GM12892 (cell line): ENCODE measurements at places on chromosomes 7 and 10.

GRCh38 chr10:127679642-127680255 lies 57.2 kb upstream of the FOXI2 start:
- no peak for DNase-seq

GRCh38 chr10:31242902-31243301 lies 76.1 kb upstream of the ZEB1 start:
- no peak for DNase-seq

- no peak for DNase-seq
Measured at GRCh38 chr7:4030346-4030950, 651.6 kb upstream of the FOXK1 start.

DNA sequence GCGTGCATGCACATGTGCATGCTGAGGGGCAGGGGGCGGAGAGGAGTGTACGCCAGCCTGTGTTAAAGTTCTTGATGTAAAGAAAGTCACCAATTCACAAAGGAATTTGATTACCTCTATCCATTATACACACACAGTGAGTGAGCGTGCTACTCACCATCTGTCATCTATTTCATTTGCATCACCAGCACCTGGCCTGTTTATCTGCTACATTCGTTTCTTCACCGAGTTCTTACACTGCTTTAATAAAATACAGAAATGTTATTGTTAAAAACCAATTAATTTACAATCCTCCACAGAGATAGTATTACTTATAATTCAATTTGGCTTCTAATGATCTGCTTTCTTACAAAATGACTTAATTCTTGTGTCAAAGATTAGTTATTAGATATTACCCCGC lies 32.6 kb downstream of the NEUROD6 start:
- DNase-seq: no peak

- DNase-seq: no peak
Measured at GRCh38 chr10:105743343-105744056, 1102.4 kb downstream of the SORCS3 start.

DNA sequence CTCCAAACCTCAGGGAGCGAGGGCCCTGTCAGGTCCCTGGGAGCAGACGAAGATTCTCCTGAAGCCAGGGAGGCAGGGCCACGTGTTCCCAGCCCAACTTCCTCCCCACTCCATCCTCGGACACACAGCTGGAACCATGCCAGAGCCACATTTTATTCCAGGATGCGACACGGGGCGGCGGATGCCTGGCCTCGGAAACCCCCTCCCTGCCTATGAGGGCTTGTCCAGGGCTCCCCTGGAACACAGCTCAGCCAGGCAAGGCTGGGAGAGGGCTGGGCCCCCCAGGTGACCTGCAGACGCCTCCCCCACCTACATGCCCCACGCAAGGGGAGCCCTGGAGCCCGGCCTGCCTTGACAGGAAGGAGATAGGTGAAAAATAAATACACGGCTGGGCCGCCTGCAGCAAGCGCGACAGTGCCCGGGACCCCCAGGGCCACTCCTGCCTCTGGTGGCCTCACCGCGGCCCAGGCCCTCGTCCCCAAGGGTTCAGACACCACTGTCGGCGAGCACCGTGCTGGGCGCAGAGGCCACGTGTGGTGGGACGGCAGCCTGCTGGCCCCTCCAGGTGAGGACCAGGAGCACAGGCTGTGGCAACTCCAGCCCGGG lies 21.5 kb downstream of the GET4 start:
- DNase-seq: no peak

- no peak for DNase-seq
Measured at GRCh38 chr7:55489552-55489951, 82.8 kb downstream of the VOPP1 start.

DNA sequence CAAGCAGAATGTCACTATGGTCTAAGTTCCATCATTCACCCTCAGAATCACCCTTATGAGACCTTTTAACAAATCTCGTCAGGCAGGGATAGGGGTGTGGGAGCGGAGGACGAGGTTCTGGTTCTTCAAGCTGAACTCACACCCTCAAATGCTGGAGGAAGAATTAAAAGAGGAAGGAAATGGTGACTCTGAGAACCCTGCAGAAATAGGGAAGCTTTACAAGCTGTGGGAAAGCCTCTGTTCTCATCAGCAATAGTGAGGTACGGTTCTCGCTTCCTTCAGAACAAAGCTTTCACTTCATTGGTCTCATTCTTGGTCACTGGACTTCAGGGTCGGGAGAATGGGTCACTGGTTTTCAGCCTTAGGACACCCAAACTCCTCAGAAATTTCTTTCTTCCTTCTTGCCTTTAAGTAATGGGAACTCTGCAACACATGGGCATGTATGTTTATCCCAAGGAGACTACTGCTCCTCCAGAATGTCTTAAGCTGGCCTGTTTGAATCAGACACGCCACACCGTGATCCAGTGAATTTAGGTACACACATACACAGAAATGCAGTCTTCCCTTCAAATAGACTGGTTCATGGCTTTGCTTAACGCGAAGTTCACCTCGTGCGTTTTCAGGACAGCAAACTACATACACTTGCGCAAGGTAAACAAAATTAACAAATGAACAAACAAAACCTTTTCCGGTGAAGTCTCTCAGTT lies 226.0 kb downstream of the SFMBT2 start:
- DNase-seq: no peak

GRCh38 chr7:29494350-29494749 lies 69.3 kb upstream of the PRR15 start:
- DNase-seq: no peak

GRCh38 chr10:69684020-69684980 lies 54.3 kb downstream of the FAM241B start:
- no peak for DNase-seq

DNA sequence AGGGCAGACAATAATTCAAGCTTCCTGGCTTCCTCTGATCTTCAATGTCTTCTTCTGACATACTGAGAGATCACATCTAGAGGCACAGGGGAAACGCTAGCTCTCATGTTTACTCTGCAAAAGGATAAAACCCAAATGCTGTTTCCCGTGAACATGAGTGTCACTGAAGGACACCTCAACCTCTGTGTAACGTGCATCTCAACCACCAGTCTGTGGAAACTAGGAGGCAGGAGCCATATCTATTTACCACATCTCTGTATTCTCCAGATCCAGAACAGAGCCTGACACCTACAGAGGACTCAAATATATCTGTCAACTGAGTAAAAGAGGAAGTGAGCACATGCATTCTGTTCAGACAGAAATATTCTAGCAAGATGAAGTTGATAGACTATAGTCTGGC lies 140.3 kb upstream of the TARP start:
- DNase-seq: no peak
